ENCODE measurements at places on chromosomes 6 and 20.
A peak's percentile ranks its signal among the peaks of the same experiment; 100 is the strongest.

GRCh38 chr6:127997496-127998164 lies 96.8 kb upstream of the THEMIS start:
- peak; percentile 9 for DNase-seq

- no peak for DNase-seq
Observed at GRCh38 chr6:143647191-143647590, 30.6 kb upstream of the PHACTR2 start.

GRCh38 chr6:100575921-100576320 lies 111.2 kb upstream of the SIM1 start:
- no peak for DNase-seq

DNA sequence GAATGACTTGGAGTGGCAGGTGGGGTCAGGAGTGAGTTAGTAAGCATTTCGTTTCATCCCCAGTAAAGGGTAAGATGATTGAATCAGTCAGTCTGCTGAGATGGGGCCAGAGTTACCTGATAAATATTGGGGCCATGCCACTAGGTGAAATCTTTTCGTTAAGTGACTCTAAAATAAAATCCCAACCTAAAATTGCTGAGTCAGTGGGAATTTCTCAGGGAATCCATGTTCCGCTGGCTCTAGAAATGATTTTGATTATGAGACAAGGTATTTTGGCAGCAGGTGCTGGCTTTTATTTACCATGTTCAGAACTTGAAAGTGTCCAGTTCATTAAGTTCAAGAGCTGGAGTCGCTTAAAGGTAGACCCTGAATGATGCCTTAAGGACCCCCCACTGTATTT lies 125.4 kb downstream of the GMPR start:
- no peak for DNase-seq

GRCh38 chr6:163380216-163380615 lies 34.3 kb upstream of the QKI start:
- no peak for DNase-seq

- no peak for DNase-seq
Observed at GRCh38 chr20:20206788-20207187, 154.5 kb downstream of the CFAP61 start.

DNA sequence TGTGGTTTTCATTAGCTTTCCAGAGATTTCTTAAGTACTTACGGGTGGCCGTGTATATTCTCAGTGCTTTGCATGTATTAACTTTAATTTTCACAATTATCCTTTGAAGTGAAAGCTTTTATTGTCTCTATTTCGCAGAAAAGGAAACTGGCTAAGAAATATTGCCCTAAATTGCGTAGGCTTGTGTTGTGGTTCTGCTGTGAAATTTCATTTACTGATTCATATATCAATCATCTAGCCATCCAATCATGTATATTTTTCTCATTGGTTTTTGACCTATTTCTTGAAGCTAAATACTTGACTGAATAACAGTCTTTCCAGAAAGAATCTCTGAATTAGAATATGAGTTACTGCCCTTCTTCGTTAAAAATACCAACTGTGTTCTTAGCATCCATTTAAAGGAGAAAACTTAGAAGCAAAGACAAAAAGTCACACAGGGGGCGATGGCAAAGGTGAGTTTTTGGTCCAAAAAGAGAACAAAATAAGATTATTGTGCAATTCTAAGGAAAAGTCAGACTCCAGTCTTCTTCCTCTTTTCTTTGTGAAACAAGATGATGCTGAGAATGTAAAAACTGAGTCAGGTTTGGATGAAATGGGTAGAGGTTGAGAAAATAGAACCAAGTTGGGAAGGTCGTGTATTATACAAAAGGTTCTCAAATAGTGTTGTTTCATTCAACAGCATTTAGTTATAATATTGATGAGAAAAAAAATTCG lies 1.4 kb downstream of the CYB5R4 start:
- DNase-seq, result no peak

DNA sequence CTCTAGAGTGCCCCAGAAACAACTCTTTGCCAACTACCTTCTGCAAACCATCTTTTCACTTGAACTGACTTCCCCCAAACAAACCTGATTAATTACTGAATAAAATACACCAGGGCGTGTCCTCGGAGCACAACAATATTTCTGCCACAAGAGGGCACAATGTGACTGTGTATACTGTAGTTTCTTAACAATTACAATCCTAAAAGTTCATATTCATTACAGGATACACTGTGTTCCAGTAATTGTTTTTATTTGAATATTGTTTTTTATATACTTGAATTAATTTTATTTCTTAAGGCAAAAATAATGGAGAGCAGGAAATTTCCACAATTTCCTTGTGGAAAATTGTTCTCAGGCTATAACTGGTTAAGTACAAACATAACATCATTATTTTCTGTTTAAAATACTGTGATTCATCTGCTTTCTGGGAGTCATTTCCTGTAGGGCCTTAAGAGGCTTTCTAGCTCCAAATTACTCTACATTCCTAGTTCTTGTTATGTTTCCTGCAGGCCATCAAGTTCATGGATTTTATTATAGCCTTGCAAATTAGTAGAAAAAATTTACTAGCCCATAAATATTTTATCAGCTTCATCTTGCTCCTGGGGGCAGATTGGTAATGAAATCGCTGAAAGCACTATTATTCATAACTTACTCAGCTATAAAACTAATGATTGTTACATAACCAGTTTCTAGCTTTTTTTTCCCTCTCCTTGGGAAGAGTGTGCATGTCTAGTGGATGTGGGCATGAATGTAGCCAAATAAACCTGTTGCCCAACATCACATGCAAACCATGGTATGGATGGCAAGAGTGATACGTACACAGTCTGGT lies 51.9 kb upstream of the SLC22A16 start:
- peak; percentile 91 for DNase-seq

DNA sequence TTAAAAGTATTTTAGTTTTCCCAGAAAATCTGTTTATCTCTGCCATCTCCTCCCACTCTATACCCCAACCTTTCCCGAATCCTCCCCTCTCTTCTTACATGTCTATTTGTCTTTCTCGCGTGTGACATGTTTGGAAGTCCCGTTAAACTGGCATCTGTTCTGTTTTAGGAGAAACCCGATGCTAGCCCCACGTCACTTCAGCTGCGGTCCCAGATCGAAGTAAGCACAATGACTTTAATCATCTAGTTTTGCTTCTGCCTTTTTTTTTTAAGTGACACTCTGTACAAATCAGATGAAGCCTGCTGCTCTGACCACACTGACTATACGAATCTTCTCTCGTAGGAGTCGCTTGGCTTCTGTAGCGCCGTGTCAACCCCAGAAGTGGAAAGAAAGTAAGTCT lies 97.4 kb downstream of the SASH1 start:
- DNase-seq, result peak; percentile 47

DNA sequence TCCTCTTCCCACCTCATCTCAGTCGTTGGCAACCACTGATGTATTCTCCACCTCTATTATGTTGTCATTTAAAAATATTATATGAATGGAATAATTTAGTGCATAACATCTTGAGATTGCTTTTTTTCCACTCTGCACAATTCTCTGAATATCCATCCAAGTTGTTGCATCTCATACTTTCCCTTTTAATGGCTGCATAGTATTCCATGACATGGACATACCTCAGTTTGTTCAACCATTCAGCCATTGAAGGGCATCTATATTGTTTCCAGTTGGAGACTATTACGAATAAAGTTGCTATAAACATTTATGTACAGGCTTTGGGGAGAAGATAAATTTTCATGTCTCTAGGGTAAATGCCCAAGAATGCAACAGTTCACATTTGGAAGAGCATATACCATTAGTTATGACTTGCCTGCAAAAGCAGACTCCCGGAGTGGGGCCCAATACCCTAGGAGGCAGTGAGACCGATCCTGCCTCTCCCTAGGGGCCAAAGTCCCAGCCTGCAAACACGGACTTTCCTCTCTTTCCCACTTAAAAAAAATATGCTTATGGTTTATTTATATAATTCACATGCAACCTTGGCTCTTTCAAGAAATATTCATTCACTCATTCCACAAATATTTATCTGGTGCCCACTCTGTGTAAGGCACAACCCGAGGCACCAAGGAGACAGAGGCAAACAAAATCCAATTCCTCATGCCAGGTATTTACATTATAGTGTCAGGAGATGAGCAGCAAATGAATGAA lies 227.0 kb upstream of the PMEPA1 start:
- peak; percentile 19 for DNase-seq

DNA sequence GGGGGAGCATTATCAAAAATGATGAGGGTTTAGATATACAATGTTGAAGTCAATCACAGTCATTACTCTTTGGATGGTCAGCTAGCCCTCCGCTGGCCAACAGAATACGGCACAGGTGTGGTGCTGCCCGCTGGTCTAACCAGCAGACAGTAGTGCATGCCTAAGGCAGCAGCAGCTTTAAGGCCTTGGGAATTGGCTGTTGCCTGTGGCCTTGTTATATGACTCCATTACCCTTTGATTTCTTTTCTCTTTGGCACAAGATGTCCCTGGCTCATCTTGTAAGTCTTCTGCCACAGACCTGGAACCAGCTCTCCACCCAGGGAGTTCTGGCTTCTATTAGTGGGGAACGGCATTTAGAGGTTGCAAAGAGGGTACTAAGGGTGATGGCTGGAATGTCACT lies 110.2 kb downstream of the WDR27 start:
- DNase-seq, result no peak

All from adipocyte (in vitro differentiated cells).